ENCODE measurements at places on chromosomes 4 and X.

DNA sequence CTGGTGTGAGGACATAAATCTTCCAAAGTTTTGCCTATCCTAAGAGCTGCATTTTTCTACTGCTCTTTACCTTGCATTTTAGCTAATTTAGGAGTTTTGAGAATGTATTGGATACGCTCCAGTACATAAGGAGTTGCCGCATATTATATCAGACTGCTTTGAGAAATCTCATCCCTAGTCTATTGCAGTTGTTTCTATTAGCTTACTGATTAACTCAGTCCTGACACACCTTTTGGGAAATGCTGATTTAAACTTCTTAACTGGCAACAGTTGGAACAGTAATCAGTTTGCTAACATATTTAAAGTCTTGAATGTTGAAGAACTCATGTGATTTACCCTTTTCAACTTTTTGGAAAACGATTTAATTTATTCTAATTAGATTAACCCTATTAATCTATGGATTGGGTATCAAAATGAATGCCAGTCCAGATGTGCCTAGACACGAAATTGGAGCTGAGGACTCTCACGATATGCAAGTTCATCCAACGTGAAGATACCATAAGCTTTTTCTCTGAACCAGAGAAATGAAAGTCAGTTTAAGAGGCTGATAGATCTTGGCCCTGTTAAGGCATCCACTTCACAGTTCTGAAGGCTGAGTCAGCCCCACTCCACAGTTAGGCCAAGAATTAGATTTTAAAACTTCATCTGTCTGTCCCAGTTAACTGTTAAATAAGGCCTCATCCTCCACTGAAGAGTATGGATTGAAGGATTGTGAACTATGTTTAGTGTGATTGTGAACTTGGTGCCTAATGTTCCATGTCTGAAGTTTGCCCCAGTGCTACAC, 90.0 kb downstream of the MAOA start:
- DNase-seq: peak; percentile 0

GRCh38 chrX:136055651-136056221, 70.5 kb downstream of the SLC9A6 start:
- peak; percentile 90 for DNase-seq

DNA sequence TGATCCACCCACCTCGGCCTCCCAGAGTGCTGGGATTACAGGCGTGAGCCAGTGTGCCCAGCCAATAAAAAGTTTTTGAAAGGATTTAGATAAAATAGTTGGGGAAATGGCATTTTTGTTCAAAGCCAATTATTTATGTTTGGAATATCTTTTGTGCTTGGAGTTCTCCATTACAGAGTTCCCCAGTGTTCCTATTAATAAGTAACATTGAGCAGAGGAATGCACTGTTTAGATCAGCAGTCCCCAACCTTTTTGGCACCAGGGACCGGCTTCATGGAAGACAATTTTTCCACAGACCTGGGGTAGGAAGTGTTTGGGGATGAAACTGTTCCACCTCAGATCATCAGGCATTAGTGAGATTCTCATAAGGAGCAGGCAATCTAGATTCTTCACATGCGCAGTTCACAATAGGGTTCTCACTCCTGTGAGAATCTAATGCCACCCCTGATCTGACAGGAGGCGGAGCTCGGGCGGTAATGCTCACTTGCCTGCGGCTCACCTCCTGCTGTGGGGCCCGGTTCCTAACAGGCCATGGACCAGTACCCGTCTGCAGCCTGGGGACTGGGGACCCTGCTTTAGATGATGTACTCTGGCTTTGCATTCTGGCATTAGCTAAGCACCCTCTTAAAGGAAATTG, 8.3 kb downstream of the PKD2 start:
- no peak for DNase-seq

DNA sequence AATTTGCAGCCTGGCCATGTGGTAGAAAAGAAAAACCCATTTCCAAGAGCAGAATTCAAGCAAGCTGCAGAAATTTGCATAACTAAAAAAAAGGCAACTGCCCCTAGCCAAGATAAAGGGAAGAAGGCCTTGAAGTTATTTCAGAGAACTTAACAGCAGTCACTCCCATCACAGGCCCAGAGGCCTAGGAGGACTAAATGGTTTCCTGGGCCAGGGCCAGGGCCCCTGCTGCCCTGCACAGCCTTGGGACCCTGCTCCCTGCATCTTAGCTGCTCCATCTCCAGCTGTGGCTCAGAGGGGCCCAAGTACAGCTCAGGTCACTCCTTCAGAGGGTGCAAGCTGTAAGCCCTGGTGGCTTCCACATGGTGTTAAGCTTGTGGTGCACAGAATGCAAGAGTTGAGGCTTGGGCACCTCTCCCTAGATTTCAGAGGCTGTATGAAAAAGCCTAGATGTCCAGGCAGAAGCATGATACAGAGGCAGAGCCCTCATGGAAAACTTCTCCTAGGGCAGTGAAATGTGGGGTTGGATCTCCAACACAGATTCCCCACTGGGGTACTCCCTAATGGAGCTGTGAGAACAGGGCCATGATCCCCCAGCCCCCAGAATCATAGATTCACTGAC, 6.7 kb upstream of the MID2 start:
- DNase-seq: no peak

DNA sequence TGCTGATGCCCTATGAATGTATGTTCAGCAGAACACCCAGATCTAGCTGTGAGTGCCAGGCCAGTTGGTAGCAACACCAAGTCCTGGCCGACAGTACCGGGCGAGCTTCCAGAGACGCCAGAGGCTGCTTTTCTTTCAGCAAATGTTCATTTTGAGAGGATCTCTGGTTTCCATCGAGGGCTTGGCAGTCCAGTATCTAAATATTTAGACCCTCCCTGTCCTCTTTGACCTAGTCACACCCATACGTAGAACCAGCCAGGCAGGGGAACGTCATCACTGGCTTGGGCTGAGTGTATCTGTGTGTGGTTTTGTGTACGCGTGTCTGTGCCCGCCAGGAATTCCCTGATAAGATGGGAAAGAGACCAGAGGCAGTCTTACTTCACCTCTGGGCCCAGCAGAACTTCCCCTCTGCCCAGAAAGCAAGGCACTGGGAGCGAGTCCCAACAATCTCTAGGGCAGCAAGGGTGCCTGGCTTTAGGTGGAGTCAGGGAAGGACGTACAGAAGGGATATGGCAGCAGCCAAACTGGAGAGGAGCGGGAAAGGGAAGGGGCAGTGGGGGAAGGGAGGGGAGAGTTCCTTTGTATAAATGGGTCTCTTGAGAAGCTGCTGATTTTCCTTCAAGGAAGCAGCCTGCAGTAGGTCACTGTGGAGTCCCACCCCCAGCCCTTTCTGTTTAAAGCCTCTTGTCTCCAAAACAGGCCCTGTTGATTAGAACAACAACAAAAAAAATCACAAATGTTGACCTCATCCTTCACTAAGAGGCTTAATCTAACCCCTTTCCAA, 15.0 kb upstream of the ELF4 start:
- peak; percentile 35 for DNase-seq

GRCh38 chr4:1155314-1155713, 17.1 kb downstream of the SPON2 start:
- no peak for DNase-seq

DNA sequence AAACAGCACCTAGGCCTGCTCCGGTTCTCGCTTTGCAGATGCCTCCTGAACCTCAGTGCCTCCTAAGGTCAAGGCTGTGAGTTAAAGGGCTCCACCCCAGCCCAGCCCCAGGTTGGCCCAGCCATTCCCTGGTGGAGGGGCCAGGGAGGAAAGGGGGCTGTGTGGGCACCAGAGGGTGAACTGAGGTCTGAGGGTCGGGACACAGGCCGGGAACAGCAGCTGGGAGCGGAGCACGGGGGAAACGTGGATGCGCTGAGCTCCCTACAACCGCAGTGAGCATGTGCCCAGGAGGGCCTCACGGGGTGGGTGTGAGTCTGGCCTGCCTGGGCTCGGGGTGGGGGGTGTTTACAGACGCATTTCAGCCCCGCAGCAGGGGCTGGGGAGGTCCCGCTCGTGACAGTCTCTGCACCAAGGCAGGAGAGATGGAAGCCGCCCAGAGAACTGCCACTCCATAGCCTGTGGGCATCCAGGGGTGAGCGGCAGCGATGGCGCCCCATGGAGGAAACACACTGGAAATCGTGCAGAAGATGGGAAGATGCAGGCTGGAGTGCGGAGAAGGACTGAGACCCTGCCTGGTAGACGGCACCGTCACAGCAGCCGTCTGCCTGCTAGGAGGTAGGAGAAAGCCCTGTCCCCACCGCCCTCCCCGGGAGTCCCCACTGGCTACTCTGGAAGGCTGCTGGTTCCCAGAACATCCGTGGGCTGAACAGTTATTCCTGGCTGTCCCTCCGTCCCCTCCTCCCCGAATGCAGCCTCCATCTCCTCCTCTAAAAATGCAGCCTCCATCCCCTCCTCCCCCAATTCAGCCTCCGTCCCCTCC, 9.9 kb upstream of the SLC25A6 start:
- DNase-seq: no peak

- DNase-seq: peak; percentile 0
These were observed 578.7 kb downstream of the BCOR start for GRCh38 chrX:39519030-39519488.

- DNase-seq: no peak
These were observed 108.6 kb downstream of the ACTRT1 start for GRCh38 chrX:127943571-127943970.

DNA sequence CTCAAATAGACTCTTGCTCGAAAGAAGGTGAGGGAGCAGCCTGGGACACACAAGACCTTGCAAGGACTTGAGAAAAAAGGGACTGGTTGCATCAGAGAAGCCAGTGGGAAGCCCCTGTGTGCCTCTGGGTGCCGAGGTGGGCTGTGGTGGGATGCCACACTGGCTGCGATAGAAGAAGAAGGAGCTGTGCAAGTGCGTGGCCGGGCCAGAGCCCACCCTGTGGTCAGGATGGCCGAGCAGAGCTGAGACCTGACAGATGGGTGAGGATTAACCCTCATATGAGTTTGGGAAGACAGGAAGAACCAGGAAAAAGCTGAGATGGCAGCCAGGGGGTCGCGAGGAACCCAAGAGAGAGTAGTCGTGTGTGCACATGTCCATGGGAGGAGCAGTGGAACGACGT, 44.6 kb upstream of the HGFAC start:
- no peak for DNase-seq

GRCh38 chr4:183639291-183639690, 19.7 kb downstream of the RWDD4 start:
- peak; percentile 46 for DNase-seq

- DNase-seq: no peak
These were observed 69.9 kb upstream of the CAMK2D start for GRCh38 chr4:113831457-113831856.

DNA sequence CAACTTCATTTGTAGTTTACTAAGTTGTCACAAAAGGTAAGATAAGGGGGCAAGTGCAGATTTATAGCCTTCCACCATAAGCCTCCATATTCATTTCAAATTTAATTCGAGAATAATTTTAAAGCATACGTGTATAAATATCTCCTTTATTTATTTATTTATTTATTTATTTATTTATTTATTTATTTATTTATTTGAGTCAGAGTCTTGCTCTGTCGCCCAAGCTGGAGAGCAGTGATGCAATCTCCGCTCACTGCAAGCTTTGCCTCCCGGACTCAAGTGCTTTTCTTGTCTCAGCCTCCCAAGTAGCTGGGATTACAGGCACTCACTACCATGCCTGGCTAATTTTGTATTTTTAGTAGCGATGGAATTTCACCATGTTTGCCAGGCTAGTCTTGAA, 523.4 kb downstream of the FAT4 start:
- no peak for DNase-seq

GRCh38 chrX:135112096-135112729, 8.1 kb downstream of the ETDB start:
- DNase-seq: peak; percentile 43

DNA sequence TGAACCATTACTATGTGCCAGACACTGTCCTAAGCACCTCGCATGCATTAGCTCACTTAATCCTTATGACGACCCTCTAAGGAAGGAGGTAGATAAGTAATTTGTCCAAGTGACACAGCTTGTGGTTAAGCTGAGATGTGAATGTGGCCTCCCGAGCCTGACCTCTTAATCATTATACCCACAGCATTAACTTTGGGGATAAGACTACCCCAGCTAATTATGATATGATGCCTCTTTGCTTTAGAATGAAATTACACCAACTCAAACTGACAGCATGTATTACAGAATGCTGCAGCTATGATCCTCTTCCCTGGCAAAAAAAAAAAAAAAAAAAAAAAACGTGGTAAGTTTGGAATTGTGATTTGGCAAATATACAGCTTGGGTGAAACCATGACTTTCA, 53.5 kb downstream of the APBB2 start:
- DNase-seq: peak; percentile 72

DNA sequence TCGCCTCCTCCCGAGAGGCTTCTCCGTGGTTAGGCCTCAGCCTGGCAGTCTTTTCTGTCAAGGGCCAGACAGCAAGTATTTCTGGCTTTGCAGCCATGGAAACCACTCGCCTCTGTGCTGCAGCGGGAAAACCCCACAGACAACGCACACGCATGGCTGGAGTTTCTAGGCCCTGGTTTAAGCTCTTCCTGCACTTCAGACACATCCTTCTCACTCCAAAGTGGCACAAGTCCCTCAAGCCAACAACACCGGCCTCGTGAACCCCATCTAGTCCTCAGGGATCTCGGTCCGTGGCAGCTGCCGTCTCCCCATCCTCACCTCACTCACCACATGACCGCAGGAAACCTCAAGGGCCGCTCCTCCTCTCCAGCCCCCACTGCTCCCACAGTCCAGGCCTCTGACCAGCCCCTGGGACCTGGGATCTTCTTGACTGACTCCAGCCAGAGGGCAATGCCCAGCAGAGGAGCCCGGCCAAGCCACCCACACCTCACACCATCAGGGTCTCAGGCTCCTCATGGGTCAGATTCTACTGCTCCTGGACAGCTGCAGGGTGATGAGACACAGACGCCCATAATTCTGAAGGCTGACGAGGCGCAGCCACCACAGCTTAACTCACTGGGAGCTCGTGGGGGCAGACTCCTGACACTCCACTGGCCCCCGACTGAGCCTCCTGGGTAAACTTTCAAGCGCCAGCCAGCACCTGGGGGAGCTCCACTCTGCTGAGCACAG, 21.7 kb downstream of the LETM1 start:
- DNase-seq: no peak

DNA sequence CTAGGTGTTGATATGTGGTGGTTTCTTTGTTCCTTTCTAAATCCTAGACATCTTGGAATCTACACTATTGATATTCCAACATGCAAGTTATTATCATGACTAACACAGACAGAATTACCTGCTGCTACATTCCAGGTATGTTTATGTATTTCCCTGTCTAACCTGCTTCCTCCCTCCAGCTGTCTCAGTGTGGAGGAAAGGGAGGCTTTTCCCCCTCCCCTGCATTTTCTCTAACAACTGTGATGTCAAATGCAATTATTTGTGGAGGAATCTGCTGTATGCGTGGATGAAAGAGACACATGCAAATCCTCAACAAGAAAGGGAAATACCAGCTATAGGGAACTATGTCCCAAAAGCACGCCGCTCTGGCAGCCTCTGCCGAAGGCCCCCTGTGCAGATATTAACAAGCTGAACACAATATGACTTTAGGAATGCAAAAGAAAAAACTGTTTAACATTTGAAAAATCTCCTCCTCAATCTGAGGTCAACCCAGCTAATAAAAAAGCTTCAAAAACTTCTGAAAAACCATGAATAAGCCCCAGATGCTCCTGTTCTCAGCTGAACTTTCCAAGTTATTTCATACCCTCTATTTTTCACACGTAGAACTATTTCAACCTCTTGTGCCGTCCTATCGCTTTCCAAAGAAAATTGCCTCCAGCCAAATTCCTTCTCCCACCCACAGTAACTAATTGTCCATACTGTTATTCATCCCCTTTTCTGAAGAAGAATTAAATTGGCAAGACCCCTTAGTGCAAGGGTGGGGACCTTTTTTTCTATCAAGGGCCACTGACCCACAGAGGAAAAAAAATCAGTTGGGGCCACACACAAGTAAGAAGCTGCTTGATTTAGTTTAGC, 225.1 kb upstream of the GPC4 start:
- no peak for DNase-seq

All from EH (cell line).